Activated naive CD8-positive, alpha-beta T cell treated with anti-CD3 and anti-CD28 coated beads, Interleukin-2, amount 50 U/mL, for 16 hours (primary cell): ENCODE measurements at places on chromosomes 13 and 19.

GRCh38 chr19:14150041-14150769 is 13.8 kb upstream of the ASF1B start:
- DNase-seq = no peak

GRCh38 chr19:4664642-4665041 is 5.5 kb downstream of the MYDGF start:
- no peak for DNase-seq

DNA sequence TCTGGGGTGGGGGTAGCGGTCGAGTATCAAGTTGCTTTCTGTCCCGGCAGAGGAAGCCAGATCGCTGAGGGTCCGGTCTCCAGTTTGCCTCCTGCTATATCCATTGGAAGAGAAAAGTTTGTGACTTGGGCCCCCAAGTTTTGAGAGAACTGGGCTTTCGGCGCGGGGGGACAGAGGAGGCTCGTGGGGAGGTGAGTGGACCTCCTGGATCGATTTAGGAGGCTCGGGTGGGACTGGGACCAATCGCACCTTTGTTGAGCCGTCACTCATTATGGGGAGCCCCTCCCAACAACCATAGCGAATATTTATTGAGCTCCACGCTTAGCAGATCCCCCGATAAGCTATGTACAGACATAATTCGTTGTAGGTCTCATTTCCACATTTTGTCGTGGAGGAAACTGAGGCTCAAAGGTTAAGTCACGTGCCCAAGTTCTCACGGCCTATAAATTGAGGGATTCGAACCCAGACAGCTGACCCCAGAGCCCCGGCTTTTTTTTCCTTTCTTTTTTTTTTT is 909 bp downstream of the RFXANK start:
- DNase-seq = no peak

DNA sequence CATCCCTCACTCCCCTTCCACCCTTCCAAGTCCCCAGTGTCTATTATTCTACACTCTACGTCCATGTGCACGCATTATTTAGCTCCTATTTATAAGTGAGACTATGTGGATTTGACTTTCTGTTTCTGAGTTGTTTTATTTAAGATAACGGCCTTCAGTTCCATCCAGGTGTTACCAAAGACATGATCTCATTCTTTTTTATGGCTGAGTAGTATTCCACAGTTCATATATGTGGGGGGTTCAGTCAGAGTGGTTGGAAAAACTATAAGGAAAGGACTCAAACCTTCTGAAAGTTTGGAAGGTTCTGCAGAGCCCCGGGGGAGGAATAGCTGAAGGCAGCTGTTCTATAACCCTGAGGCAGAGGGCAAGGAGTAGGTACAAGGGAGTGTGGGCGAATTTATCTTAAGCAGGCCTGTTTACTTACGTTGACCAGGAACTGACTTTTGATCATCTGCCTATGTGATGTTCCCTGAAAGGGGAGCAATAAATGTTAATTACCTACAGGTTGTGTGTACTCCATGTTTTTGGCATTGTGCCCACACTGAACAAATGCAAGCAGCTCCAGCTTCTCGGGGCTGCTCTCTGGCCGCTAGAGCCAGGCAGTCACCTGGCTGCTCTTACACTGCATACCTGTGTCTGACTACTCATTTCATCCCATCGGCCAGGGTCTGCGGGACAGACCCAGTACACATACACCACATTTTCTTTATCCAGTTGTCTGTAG is 13.5 kb upstream of the ADGRE1 start:
- no peak for DNase-seq

DNA sequence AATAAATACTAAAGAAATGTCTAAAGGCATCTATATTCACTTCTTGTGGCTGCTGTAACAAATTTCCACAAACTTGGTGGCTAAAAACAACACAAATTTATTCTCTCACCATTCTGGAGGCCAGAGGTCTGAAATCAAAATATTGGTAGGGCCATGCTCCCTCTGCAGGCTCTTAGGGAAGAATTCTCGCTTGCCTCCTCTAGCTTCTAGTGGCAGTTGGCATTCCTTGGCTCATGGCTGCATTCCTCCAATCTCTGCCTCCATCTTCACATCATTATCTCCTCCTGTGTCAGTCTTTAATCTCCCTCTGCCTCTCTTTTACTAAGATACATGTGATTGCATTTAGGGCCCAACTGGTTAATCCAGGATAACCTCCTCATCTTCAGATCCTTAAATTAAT is 54.1 kb upstream of the RFXAP start:
- DNase-seq = no peak

GRCh38 chr13:99657848-99658260 is 156.6 kb downstream of the TM9SF2 start:
- no peak for DNase-seq

DNA sequence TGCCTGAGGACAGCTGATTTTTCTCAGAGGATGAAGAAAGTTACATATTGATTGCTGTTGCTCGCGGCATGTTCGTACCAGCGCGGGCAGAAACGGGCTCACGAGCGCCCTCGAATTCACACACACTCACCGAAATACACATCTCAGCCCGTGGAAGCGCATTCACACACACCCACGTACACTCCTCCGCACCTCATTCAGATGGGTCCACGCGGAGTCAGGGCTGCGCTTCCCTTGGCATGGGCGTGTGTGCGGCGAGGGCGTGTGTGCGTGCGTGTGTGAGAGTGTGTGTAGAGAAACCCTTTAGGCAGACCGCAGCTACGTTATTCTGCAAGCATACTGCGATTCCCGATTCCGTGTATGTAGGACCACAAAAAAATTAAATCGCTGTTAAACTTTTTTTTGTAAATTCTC is 2.1 kb upstream of the PCDH17 start:
- DNase-seq = no peak

DNA sequence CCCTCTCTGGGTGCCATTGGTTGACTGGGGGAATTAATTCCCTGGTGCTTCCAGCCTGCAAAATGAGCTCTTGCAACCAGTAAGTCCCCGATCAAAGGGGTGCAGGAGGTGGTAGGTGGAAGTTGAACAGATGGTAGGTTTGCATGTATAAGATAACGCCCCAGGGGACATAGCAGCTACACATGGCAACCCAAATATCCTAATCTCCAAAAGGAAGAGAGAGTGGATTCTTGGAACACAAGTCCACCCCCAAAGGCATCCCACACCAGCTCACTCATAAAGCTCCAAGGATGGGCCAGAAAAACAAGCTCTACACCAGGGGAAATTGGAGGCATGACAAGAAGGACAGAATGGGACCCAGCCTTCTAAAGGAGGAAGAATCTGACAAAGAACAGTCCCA is 4.8 kb downstream of the CD209 start:
- no peak for DNase-seq

GRCh38 chr13:109297628-109298027 is 488.8 kb downstream of the IRS2 start:
- no peak for DNase-seq

GRCh38 chr13:110590577-110590976 is 24.8 kb upstream of the NAXD start:
- DNase-seq = no peak

DNA sequence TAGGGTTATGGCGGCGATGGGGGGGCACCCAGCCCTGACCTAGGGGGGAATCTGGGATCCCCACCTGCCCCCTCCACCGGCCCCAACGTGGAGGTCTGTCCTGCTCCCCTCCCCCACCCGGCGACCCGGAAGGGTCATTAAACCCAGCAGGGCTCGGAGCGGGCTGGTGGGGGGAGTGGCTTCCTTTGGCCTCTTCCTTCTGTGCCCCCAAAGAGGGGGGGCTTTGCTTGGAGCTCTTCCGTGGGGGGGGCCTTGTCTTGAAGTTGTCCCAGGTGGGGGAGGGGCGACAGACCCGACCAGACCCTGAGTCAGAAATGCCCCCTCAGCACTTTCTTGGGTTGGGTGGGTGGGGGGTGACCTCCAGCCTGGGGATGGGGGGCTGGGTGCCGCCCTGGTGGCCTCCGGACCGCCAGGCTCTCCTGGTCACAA is 1.5 kb downstream of the ARID3A start:
- no peak for DNase-seq

GRCh38 chr19:33416307-33417215 is 43.1 kb downstream of the CEBPG start:
- peak; percentile 34 for DNase-seq

DNA sequence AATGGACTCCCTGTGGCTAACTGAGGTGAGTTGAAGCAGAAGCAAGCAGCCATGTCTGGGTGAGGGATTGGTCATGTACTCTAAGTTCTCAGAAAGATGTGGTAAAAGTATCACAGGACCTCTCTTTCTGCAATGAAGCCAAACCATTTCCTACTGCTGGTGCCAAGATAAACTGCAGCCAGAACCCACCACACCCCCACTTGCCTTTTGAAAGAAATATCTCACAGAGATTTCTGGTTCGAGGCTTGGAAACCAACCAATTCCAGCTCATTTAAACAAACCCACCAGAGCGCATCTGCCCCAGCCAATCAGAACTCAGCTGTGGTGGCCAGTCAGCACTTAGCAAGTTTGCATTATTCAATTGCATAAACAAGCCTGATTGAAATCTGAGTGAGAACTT is 204.5 kb upstream of the ATXN8OS start:
- no peak for DNase-seq

DNA sequence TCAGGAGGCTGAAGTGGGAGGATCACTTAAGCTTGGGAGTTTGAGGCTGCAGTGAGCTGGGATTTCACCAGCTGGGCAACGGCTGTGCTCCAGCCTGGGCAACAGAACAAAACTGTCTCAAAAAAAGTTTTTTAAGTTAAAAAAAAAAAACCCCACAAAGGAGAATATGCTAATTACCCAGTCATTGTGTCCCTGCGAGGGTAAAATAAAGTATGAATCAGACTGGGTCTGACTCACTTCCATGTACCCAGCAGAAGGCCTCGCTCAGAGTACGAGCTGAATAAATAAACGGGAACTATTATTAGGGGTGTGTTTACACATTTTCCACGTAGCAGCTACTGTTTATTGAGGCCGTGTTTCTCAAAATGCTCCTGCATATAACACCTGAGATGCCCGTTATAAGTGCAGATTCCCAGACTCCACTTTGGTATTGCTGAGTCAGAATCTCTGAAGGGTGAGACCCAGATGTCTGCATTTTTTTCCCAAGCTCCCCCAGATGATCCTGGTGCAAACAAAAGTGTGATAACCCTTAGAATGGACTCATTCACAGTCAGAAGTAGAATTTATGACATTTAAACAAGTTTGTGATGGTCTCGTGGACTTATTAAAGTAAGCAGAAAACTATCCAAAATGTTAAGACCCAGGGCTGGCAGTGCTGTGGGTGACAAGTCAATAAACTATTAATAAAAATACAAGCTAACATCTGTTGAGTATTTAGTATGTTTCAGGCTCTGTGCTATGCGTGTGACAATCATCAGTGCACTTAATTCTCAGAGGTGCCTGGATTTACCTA is 28.2 kb downstream of the KCNC3 start:
- no peak for DNase-seq

DNA sequence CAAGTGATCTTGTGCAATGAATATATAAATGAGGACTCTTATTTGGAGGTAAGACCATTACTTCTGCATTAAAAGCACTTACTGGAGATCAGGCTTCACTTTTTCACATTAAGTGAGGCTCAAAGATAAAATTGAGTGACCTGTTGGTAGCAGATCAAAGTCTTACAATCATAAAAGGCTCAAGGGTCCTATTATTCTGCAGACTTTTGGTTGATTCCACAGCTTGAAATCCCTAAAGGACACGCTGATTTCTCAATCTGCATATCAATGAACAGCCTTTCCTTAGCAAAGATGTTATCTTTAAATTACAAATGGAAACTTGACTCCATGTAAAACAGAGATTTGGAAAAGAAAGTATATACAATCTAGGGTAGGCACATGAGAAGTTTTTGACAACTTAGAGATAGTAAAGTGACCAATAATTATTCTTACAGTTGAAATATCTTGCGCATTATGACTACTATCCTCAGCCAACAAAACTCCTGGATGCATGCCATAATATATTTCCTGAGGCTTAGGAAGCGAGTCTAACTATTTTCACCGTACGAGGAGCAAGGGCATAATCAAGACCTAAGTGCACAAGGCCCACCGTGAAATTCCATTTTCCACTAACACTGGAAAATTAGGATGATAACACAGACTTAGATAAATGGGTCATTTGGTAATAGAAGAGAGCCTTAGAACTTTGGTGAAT is 640.7 kb downstream of the LIG4 start:
- DNase-seq = no peak

DNA sequence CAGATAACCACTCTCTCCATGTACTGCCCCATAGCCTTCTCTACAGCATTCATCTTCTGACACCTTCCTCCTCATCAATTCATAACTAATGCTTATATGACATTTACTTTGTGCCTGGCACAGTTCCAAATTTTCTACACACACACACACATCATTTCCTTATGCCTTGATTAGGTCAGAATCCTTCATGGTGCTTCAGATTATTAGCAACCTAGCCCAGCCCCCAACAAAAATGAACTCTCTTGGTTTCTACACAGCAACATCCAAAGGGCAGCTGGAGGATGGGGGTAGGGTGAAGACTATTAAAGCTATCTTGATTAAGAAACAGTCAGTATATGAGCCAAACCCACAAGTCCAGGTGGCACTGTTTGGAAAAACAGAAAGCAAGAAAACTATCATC is 3.7 kb downstream of the RUBCNL start:
- DNase-seq = no peak

DNA sequence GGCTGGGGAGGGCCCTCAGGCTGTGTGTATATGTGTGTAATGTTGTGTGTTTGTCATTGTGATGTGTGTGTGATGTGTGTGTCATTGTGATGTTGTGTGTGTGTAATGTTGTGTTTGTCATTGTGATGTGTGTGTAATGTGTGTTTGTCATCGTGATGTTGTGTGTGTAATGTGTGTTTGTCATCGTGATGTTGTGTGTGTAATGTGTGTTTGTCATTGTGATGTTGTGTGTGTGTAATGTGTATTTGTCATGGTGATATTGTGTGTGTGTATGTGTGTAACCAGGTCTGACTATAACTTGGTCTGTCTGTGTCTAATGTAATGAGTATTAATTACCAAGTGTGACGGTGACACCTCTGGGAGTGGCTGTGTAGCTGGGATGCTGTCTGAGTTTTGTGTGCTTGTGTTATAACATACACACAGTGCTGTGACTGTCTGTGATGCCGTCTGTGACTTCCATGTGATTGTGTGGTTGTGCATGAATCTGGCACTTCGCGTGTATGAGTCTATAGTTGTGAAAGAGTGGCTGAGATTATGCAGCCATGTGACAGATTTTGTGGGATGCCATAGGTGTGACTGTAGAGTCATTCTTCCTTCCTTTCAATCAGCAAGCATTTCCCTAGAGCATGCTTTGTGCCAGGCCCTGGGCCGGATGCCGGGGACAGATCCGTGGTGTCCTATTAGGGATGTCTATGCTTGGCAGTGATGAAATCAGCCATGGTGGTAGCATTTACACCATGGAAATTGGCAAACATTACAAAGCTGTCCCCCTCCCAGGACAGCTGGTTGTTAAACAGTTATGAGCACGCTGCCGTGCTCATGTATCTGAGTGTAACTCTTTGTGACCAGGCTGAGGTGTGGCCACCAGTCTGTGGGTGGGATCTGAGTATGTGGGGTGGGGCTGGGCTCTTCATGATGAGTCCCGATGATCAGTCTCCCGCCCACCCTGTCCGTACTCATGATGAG is 6.4 kb downstream of the TNFSF14 start:
- no peak for DNase-seq

GRCh38 chr19:1754636-1755466 is 1.5 kb downstream of the ONECUT3 start:
- no peak for DNase-seq
